ENCODE measurements at places on chromosomes 16 and 17.

- no peak for DNase-seq
These were observed 14.1 kb downstream of the TMEM238L start for GRCh38 chr17:10789694-10790271.

- no peak for DNase-seq
These were observed 14.8 kb downstream of the PMP22 start for GRCh38 chr17:15250135-15250860.

DNA sequence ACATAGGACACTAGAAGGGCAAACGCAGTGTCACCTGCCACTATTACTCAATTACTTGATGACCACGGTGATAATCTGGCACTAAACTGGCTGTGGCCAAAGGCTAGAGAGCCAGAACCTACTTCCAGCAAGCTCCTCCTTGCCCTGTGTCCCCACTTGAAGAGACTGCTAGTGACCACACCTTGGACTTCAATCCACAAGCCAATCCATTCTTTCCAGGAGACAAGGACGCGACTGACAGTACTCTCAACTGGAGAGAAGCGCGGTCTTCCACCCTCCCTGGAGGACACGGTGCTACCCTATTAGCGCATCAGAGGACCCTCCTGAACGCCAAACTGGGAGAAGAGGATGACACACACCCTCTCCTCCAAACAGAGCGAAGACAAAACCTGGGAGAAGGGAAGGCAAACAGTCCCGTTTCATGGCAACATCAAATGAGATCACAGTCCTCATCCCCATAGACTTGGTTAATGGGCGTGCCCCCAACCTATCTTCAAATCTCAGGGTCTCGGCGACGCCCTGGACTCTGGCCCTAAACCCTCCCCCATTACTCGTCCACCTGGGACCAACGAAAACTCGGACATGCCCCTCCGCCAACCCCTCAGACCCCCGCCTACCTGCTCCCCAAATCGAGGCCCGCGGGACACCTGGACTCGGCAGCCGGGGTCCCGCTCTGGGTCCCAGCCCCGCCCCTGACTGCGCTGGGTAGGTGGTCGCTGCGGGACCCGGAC, 508 bp downstream of the FLCN start:
- peak; percentile 10 for DNase-seq

- no peak for DNase-seq
These were observed 20.2 kb upstream of the SLC38A10 start for GRCh38 chr17:81315129-81315884.

DNA sequence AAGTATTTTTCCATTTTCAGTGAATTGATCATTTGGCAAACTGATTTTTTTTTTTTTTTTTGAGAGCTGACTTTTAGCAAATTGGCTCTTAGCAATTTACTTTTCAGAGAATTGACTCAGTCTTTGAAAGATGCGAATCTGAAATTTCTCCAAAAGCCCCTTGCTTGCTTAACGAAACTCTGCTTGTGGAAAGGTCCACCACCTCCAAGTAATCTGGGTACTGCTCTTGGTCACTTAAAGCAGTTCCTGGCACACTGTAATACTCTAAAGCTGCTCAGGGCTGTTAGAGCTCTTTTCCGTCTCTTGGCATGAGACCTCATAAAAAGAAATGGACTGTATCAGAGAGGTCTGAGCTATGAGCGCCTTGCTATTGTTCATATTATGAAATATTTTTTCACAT, 2.9 kb downstream of the GSDMB start:
- DNase-seq = no peak

GRCh38 chr16:29816694-29817441, 916 bp downstream of the PAGR1 start:
- DNase-seq = no peak

DNA sequence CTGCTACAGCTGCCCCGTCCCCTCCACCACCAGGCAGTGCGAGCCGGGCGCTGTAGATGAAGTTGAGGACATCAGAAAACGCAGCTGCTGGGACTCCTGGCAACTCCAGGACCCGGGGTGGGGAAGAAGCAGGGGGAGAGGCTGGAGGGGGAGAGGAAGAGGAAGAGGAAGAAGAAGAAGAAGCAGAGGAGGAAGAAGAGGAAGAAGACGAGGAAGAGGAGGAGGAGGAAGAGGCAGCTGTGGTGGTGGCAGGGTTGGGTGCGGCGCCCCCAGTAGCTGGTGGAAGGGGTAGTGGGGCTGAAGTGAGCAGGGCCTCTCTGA, 13.2 kb downstream of the ZBTB4 start:
- DNase-seq = no peak

- peak; percentile 37 for DNase-seq
These were observed 203.6 kb downstream of the RAB11FIP4 start for GRCh38 chr17:31595076-31595475.

- DNase-seq = no peak
These were observed 76.8 kb upstream of the CIBAR2 start for GRCh38 chr16:85188822-85189672.

- DNase-seq = no peak
These were observed 43.9 kb upstream of the KIFC3 start for GRCh38 chr16:57846078-57846697.

DNA sequence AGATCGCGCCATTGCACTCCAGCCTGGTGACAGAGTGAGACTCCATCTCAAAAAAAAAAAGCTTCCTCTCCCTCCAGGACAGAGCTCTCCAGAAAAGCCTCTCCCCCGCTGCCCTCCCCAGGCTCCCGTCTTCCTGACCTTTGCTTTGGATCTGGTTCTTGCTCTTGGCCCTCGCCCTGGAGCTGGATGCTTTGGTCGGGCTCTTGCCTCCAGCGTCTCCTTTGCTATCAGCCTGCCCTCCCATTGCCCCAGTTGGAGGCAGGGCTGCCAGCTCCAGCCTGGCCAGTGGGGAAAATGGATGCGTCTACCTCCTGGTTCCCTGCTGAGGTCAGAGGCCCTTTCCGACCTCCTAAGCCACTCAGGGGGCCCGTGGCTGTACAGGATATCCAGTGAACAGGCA, 35.9 kb downstream of the TRARG1 start:
- DNase-seq = no peak

DNA sequence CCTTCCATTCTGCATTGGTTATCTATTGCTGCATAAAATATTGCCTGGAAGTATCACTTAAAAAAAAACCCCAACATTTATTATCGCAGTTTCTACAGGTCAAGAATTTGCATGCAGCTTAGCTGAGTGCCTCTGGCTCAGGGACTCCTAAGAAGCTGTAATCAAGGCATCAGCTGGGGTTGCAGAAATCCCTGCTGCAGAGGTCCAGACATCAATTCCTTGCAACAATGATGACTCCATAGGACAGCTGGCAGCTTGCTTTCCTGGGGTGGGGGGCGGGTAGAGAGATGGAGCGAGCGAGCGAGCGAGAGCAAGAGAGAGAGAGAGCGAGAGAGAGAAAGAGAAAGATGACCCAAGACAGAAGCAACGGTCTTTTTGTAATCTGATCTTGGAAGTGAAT, 308.1 kb downstream of the HAPSTR1 start:
- DNase-seq = no peak

GRCh38 chr16:50879873-50880695, 138.2 kb downstream of the CYLD start:
- DNase-seq = no peak

DNA sequence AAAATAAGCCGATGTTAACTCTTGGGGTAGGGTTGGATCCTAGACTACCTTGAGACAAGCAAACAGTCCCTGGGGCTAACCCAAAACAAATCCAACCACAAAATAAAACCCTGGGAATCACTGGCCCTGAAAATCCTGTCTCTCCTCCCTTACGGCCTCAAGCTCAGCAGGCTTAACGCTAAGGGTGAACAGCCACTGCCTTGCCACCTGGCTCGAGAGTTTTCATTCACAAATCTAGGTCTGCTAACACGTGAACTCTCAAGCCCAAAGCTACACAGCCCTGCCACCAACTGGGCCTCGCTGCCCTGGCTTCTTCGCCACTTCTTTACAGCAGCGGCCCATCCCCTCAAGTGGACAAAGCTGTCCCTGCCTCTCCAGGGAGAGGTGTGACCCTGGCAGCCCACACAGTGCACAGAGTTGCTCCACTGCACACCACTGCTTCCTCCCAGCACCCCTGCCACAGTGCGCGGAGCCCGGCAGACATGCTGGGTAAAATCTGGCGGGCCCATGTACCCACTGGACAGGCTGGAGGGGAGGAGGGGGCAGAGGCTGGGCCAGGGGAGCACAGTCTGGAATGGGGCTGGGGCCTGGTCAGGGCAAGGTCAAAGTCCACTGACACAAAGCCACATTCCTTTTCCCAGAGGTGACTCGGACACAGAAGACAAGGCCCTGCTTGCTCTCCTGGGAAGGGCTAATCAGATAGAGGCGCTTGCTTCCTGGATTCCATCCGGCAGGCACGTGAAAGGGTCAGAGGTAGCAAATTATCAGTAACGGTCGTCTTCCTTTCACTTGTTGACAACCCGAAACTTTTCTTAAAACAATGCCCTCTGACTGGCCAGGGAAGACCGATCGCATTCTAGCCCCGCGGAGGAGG, 996 bp downstream of the PCYT2 start:
- DNase-seq = no peak

DNA sequence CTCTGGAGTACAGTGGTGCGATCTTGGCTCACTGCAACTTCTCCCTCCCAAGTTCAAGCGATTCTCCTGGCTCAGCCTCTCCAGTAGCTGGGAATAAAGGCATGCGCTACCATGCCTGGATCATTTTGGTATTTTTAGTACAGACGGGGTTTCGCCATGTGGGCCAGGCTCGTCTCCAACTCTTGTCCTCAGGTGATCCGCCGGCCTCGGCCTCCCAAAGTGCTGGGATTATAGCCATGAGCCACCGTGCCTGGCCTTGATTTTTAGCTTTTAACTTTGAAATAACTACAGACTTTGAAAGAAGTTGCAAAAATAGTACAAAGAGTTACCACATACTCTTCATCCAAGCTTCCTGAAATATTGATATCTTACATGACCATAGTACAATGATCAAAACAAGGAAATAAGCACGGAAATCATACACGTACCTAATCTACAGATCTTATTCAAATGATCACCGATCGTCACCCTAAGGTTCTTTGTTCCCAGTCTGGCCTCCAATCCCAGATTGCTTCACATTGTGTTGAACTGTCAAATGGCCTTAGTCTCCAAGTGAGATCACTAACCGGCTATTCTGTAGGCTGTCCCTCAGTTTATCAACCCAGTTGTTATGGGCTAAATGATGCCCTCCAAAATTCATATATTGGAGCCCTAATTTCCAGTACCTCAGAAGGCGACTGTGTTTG, 18.4 kb downstream of the NPIPA1 start:
- no peak for DNase-seq

DNA sequence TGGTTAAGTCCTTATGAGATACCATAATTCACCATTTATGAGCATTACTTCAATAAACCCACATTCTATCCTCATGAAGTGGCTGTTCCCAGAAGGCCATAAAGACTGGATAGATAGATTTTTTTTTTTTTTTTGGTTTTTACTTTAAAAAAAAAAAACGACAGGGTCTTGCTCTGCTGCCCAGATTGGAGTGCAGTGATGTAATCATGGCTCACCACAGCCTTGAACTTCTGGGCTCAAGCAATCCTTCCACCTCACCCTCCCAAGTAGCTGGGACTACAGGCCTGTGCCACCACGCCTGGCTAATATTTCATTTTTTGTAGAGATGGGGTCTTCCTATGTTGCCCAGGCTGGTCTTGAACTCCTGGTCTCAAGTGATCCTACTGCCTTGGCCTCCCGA, 102.3 kb downstream of the XYLT1 start:
- no peak for DNase-seq

DNA sequence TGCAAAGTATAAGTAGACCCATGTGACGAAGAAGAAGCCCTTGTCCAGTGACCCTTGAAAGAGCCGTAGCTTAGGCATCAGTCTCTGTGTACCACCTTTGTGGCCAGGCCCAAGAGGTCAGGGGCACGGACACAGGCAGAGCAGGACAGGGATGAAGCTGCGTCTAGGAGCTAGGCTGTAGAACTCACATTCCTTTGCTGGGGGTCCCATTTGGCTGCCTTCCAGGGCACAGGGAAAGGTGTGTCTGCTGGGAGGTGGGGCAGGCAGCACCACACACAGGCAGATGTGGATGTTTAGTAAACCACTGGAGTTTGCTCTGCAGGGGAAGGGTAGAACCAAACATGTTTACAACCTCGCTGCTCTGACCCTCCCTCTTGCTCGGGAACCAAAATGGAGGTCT, 33.7 kb downstream of the HNF1B start:
- DNase-seq = no peak

GRCh38 chr17:80790021-80790765, 201.4 kb upstream of the CHMP6 start:
- no peak for DNase-seq

GRCh38 chr17:10151667-10152496, 46.5 kb downstream of the GAS7 start:
- DNase-seq = no peak

- no peak for DNase-seq
These were observed 724 bp downstream of the GAA start for GRCh38 chr17:80101946-80102663.

GRCh38 chr17:949623-950303, 29.8 kb downstream of the NXN start:
- no peak for DNase-seq

GRCh38 chr16:81319221-81319912, 4.6 kb downstream of the GAN start:
- DNase-seq = peak; percentile 20

DNA sequence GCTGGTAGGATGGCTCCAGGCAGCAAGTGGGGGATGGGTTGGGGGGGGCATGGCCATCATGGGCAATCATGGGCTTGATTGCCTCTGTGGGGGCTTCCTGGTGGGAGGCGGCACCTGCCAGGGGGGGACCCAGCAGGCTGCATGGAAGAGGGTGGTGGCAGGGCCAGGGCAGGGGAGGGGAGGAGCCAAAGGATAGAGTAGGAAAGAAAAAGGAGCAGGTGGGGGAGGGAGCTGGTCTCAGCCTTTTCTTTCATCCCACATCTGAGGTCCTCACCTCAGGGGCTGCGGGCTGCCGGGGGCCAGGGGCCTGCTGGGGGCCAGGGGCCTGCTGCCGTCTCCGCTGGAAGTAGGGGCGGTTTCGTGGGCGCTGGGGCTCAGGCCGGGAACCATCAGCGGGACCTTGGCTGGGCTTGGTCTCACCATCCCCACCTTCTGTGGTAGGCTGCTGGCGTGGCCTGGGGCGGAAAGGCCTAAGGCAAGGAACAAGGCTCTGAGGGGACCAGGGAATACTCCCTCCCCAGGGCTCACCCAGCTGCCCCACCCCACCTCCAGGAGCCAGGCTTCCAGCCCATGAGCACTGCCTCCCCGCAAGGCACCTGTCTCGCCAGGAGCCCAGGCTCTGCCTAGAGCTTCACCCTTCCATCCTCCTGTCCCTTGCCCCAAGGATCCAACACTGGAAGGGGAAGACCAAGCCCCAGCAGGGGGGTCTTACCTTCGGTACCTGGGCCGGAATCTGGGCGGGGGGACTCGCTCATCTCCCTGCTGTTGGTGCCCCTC, 5.0 kb downstream of the YBX2 start:
- DNase-seq = no peak

Measured in HS-5 (cell line).